Cardiac muscle cell (in vitro differentiated cells and primary cell): ENCODE measurements at places on chromosomes 13 and 19.

GRCh38 chr13:78238911-78239310 is 320.3 kb upstream of the EDNRB start:
- DNase-seq, result no peak
- no peaks in the 10 kb centered on the region for H3K4me1 ChIP-seq
- no peaks in the 10 kb centered on the region for H3K27me3 ChIP-seq
- no peak overlapping the region for H3K4me3 ChIP-seq
- H3K27ac ChIP-seq, result no peak overlapping the region
- H3K36me3 ChIP-seq, result no peaks in the 10 kb centered on the region

DNA sequence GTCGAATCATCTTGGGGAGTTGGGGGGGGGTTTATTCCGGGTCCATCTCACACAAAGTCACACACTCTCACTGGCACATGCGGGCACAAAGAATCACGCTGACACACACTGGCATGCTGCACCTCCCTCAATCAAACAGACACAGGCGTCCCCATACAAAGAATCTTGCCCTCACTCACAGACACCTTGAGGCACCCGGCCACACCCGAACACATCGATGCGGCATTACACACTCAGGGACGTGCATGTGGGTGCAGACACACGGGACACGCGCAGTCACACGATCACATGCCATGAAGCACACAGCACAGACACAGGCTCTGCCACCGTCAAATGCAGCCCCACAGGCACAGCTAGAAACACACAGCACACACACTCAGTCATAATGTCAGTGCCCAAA is 7.8 kb downstream of the NFIX start:
- peaks cover 100% of the 10 kb centered on the region for H3K27me3 ChIP-seq
- H3K36me3 ChIP-seq, result no peaks in the 10 kb centered on the region
- H3K27ac ChIP-seq, result no peak overlapping the region
- H3K4me3 ChIP-seq, result no peak overlapping the region
- DNase-seq, result no peak

DNA sequence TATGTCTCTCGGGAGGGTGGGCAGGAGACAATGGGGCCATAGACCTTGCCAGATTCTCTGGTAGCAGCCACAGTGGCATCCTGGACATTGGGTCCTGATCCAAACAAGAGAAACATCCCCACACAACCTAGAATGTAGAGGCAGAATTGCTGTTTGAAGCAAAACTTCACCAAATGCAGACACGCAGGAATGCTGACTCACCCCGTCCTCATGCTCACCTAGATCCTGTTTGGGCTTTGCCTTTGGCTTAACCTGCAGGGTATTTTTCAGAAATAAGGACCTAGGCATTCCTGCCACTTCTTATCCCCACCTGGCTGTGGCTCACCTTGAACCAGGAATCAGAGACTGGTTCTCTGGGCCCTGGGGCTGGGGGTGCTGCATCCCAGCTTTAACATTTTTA is 7.3 kb downstream of the TBC1D17 start:
- H3K36me3 ChIP-seq, result peaks cover 37% of the 10 kb centered on the region
- DNase-seq, result no peak
- H3K4me3 ChIP-seq, result no peak overlapping the region
- no peaks in the 10 kb centered on the region for H3K27me3 ChIP-seq
- H3K4me1 ChIP-seq, result no peaks in the 10 kb centered on the region

GRCh38 chr13:113579686-113580085 is 4.9 kb upstream of the TFDP1 start:
- H3K27me3 ChIP-seq, result peaks cover 6% of the 10 kb centered on the region
- no peak for DNase-seq
- no peaks in the 10 kb centered on the region for H3K36me3 ChIP-seq
- H3K27ac ChIP-seq, result no peak overlapping the region
